ENCODE measurements at places on chromosomes 11 and 22.

- no peak for DNase-seq
Observed at GRCh38 chr11:112795142-112795815, 165.9 kb upstream of the NCAM1 start.

- DNase-seq: no peak
Observed at GRCh38 chr11:28924004-28924403, 815.8 kb downstream of the METTL15 start.

GRCh38 chr22:49008682-49009235 lies 818.9 kb downstream of the BRD1 start:
- DNase-seq: no peak

DNA sequence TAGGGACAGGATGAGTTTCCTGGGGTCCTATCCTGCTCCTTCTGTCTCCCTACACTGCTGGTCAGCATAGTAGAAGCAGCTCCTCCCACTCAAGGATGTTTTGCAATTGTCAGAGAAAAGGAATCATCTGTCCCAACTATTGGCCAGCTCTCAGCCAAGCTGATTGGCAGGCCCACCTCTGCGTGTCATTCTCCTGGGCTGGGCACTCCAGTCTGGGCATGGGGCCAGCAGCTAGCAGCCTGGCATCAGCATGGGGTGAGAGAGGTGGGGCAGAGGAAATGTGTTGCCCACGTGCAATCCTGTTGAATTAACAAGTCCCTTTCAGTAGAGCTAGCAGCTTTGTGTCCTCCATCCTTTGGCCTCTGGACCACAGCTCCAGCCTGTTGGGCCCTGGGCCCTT lies 14.1 kb downstream of the ANKK1 start:
- DNase-seq: no peak

DNA sequence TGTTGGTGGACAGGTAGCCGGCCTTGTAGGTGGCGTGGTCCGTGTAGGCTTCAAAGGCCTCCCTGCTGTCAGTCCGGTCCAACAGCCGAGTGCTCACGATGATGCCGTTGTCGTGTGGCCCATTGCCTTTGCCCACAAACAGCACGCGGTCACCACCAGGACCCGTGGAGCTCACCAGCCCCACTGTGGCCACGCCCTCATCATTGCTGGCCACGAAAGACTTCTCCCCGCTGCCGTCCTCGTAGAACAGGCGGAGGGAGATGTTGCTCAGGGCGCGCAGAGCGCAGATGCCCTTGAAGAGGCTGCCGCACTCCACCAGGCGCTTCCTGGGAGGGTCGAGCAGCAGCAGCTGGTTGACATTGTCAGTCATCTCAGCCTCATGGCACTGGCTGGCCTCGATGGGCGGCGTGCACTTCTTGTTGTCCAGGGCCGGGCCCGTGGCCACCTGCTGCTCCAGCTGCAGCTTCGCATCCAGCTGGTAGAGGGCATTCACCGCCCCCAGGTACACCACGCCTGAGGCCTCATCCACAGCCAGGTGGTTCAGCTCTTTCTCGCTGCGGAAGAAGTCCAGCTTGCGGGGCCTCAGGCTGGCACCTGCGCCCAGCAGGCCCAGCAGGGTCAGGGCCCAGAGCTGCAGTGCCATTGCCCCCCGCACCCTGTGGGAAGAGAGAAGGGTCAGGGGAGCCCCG lies 17.4 kb downstream of the PLXNB2 start:
- no peak for DNase-seq
